ENCODE measurements at places on chromosomes 13 and 19. TPM values are rescaled to one million over a fixed set of nuclear protein-coding genes. Genes with fewer than 3 reads are reported as not detected.
A peak's percentile ranks its signal among the peaks of the same experiment; 100 is the strongest.

Gene PTOV1
- 153 TPM for total RNA-seq

Gene N4BP2L1
- 47.2 TPM for total RNA-seq

Gene CGB7
- not detected for total RNA-seq

Gene FLT3
- 0.26 TPM for total RNA-seq

Gene HCST
- 165 TPM for total RNA-seq

Gene ZNF878
- total RNA-seq: not detected

Gene FAM32A
- total RNA-seq: 42.1 TPM

Gene MARK4
- 28.8 TPM for total RNA-seq

Gene NPAS1
- total RNA-seq: not detected

Gene CYP2S1
- 0.20 TPM for total RNA-seq

Gene PTH2
- not detected for total RNA-seq

Gene UBA52
- total RNA-seq: 1,954 TPM

DNA sequence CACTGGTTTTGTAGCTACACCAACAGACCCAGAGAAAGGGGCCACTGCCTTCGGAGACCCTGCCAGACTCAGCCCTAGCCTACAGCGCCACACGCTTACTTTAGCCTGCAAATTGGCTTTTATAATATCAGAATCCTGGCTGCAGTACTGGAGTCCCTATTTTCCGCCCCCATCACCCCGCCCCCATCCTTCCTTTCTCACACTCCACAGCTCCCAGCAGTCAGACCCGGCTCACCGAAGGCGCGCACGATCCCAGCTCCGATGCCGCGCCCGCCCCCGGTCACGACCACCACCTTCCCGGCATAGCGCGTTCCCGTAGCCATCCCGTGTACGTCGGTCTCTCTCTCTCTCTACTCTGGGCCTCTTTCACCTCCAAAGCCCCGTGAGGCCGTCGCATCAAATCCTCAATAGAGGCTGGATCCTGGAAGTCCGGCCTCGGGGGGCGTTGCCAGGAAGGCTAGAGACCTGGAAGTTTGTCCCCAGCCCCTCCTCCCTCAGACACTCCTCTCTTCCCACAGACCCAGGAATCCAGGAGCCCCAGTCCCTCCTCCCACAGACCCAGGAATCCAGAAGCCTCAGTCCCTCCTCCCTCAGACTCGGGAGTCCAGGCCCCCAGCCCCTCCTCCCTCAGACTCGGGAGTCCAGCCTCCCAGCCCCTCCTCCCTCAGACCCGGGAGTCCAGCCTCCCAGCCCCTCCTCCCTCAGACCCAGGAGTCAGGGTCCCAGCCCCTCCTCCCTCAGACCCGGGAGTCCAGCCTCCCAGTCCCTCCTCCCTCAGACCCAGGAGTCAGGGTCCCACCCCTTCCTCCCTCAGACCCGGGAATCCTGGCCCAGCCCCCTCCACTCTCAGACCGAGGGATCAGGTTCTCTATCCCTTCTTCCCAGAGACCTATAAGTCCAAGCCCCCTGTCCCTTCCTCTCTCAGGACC, at the start of gene HSD17B14:
Gene HSD17B14 (minus strand): TSS at position 403 of the 929 bp plus-strand sequence. CDS start 80 bp downstream, at position 323.
- DNase-seq: no peak

- DNase-seq: no peak
These were observed 172.2 kb downstream of the COL4A1 start for GRCh38 chr13:110134801-110135200.

GRCh38 chr19:3573858-3574637, 1.3 kb downstream of the HMG20B start:
- DNase-seq: peak; percentile 63

GRCh38 chr13:82713687-82714405, 1168.4 kb downstream of the SLITRK1 start:
- no peak for DNase-seq

- DNase-seq: peak; percentile 81
These were observed at the start of gene KASH5 for GRCh38 chr19:49387936-49388372. Gene KASH5, plus strand, starts transcription at chr19:49388249. Its CDS starts 2,635 bp downstream, at chr19:49390884.

GRCh38 chr13:83773961-83774360, 108.3 kb downstream of the SLITRK1 start:
- DNase-seq: no peak

GRCh38 chr13:112117258-112117954, 50.5 kb downstream of the SOX1 start:
- DNase-seq: no peak

- DNase-seq: no peak
These were observed 7.6 kb downstream of the KCNN1 start for GRCh38 chr19:17974551-17974950.

DNA sequence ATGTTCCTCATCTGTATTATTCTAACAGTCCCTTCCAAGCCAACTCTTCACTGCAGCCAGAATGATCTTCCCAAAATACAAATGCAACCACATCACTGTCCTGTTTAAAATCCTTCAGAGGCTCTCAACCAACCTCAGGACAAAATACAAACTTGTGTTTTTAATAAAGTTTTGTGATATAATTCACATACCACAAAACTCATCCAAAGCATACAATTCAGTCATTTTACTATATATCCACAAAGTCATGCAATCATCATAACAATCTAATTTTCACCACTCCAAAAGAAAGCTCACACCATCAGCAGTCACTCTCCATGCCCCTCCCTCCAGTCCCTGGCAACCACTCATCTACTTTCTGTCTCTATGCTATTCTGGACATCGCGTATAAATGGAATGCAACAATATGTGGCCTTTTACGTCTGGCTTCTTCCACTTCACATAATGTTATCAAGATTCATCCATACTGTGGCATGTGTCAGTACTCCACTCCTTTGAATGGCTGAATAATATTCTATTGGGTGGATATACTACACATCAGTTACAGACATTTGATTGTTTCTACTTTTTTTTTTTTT, 81.7 kb upstream of the DOCK9 start:
- no peak for DNase-seq

- DNase-seq: no peak
These were observed at the start of gene SMAD9 for GRCh38 chr13:36919833-36920615. Gene SMAD9, minus strand, starts transcription at chr13:36920238. Its CDS starts 40,549 bp downstream, at chr13:36879689.

- DNase-seq: no peak
These were observed 9.8 kb downstream of the ZNF653 start for GRCh38 chr19:11495885-11496284.

DNA sequence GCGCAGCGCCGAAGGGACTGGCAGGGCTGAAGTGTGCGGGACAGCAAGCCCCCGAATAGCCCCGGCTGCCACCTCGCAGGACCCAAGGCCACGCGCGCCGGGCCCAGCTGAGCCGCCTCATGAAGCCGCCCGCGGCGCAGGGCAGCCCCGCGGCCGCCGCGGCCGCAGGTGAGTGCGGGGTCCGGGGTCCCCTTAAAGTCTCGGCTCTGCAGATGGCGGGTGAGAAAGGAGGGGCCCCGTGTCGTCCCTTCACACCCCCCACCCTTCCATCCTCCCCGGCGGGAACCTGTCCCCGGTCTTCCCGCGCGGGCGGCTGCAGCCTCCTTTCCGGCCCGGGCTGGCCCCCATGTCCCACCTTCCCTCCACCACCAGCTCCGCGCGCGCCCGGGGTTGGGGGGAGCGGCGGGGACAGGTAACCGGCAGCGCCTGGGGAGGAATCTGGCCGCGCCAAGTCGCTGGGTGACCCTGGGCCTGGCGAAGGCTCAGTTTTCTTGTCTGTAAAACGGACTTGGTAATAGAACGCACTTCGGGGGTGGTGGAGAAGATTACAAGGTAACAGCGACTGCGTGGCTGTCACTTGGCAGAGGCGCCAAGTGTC, 338 bp downstream of the RGCC start:
- DNase-seq: peak; percentile 14

DNA sequence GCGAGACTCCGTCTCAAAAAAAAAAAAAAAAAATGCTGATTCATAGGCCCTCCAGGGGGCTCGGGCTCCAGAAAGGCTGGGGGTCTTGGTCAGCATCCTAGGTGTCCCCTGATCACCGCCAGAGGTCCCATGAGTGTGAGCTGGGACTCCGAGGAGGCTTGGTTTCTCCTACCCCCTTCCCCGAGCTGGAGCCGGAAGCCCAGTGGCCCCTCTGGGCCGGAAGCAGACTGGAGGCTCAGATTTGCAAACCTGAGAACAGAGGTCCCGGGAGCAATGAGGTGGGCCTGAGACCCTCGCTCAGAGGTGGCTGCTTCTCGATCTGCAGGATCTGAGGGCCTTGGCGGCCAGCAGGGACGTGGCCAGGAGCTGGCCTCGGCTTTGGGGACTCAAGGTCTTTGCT, 41.5 kb downstream of the EFNA2 start:
- no peak for DNase-seq

DNA sequence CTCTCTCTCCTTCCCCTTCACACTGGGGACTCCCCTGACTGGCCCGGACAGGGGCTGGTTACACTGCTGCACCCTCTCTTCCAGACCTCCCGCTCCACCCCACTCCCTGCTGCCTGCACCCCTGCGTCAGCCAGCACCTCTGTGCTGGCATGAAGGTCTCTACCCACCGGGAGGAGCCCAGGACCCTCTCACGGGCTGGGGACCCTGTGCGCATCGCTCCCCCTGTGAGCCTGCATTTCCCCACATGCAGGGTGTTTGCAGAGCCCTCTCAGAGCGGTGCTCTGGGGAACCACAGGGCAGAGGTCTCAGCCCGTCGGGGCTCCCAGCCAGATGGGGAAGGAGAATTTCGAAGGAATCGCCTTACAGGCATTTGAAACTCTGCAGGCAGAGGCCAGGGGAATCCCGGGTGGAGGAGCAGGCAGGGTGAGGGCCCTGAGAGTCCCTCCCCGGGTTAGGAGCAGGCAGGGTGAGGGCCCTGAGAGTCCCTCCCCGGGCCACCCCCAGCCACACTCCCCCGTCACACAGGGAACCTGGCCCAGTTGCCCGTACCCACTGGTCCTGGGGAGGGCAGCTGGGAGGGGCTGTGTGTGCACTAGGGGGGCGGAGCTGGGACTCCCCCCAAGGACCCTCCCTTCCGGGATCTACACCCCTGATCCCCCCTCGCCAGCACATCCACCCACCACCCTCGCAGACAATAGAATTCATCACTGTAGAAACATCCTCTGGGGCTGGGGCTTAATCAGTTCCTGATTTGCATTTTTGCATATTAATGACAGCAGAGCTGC, 16.3 kb upstream of the TCF3 start:
- no peak for DNase-seq

GRCh38 chr13:51063909-51064308, 47.2 kb downstream of the C13orf42 start:
- no peak for DNase-seq

- DNase-seq: no peak
These were observed 1442.9 kb downstream of the UQCRFS1 start for GRCh38 chr19:27770095-27770494.

- no peak for DNase-seq
These were observed 151.6 kb downstream of the IER2 start for GRCh38 chr19:13301627-13302334.

DNA sequence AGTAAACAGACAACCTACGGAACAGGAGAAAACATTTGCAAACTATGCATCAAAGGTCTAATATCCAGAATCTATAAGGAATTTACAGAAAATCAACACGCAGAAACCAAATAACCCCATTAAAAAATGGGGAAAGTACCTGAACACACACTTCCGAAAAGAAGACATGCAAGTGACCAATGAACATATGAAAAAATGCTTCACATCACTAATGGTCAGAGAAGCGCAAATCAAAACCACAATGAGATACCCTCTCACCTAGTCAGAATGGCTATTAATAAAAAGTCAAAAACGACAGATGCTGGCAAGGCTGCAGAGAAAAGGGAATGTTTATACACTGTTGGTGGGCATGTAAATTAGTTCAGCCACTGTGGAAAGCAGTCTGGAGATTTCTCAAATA, 29.5 kb downstream of the SLC25A15 start:
- no peak for DNase-seq

GRCh38 chr19:47518139-47518538, 3.3 kb upstream of the NAPA start:
- DNase-seq: peak; percentile 36

GRCh38 chr19:8512115-8512967, 1.6 kb downstream of the ZNF414 start:
- no peak for DNase-seq

- DNase-seq: no peak
These were observed 717.3 kb downstream of the DACH1 start for GRCh38 chr13:71149498-71150363.

DNA sequence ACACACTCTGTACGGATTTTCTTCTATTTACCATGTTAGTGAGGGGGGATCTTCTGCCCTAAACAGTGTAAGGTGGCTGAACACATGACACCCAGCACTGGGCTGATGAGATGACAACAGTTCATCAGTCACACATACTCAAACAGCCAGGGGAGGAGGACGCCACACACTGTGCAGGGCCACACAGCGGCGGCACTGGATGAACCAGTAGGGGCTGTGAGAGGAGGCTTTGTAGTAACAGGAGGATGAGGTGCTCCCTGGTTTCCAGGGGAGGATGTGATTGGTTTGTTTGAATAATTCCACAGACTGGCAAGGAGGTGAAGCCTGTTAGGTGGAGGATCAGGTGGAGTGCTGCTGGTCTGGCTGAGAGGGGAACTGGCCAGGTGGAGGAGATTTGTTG, 16.3 kb upstream of the GTF3A start:
- no peak for DNase-seq

- no peak for DNase-seq
These were observed 62.4 kb upstream of the C1QTNF9 start for GRCh38 chr13:24247016-24247415.

- no peak for DNase-seq
These were observed 8.0 kb downstream of the LILRB4 start for GRCh38 chr19:54670576-54671357.

DNA sequence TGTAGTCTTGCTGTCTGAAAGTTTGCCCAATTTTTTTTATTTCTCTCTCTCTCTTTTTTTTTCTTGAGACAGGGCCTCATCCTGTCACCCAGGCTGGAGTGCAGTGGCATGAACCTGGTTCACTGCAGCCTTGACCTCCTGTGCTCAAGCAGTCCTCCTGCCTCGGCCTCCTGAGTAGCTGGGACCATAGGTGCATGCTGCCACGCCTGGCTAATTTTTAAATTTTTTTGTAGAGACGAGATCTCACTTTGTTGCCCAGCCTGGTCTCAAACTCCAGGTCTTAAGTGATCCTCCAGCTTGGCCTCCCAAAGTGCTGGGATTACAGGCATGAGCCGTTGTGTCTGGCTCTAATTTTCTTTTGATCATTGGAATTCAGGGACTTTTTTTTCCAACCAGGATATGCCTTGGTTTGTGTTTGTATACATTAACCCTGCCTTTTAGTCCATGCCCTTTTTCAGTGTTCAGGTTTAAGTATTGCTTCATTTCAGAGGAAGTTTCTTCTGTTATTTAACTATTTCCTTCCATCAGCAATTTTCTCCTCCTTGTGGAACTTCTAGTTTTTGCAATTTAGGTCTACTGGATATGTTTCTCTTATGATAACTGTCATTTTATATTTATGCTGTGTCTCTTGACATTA, 201.4 kb downstream of the PCCA start:
- no peak for DNase-seq
